Kidney (tissue), 22 donors: ENCODE measurements at places on chromosomes 4 and X. TPM values are rescaled to one million over a fixed set of nuclear protein-coding genes. Genes with fewer than 3 reads are reported as not detected.

DNA sequence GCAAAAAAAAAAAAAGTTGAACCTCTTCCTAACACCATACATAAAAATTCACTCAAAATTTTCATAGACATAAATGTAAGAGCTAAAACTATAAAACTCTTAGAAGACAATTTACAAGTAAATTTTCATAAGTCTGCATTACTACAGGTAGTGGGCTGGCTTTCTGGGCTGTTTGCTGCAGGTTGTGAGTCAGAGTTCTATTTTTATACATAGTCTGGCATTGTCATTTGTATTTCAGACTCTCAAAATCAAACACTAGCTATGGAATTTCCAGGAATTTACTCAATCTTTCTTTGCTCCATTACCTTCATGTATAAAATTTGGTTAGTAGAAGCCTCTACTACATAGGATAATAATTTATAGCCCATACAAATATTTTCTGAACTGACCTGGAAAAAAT is 227.2 kb downstream of the COX18 start:
- H3K4me1 ChIP-seq: no peaks in the 10 kb centered on the region
- no peak for DNase-seq
- no peak overlapping the region for H3K4me3 ChIP-seq
- H3K27ac ChIP-seq: no peak overlapping the region
- no peaks in the 10 kb centered on the region for H3K36me3 ChIP-seq

The DIPK2B gene
- total RNA-seq: 25.2 TPM

DNA sequence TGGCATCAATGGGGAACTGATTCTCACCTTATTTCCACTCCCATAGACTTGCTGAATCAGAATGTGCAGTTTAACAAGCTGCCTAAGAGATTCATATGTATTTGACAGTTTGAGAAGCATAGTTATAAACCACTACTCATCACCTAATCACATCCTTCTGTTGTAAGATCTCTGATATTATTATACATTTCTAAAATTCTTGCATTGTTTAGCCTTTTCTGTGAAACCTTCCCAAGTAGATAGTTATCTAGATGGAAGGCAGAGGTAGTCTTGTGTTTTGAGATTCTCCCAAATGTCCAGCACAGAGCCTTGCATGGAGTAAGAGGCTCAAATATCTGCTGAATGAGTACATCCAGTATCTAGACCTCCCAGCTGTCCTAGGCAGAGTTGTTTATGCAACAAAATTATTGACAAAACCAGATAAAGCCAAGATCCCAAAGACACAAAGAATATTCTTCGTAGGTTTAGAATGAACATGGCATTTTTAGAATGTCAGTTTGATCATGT is 227.3 kb downstream of the KDR start:
- H3K36me3 ChIP-seq: no peaks in the 10 kb centered on the region
- no peaks in the 10 kb centered on the region for H3K27me3 ChIP-seq
- no peak for DNase-seq

- H3K4me1 ChIP-seq: no peaks in the 10 kb centered on the region
- no peaks in the 10 kb centered on the region for H3K36me3 ChIP-seq
- DNase-seq: peak; percentile 49
- H3K4me3 ChIP-seq: no peak overlapping the region
- no peak overlapping the region for H3K27ac ChIP-seq
Measured at GRCh38 chrX:40945361-40945713, 139.9 kb upstream of the USP9X start.

DNA sequence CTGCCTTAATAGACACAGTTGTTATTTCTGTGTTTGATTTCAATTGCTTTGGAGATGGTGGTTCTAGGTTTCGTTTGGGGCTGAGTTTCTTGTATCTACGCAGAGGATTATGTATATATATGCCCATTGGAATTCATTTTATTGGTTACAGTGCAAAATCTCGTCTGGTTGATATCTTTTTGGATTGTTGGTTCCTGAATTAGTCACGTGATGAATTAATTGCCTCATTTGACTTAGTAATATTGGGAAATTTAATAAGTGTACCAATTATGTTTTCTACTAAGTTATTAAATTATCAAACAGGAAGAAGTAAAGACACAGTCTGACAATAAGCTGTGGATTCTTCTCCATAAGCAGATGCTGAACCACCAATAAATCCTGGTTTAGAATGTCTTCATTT is 467.9 kb upstream of the TENM3 start:
- H3K27me3 ChIP-seq: no peaks in the 10 kb centered on the region
- no peak for DNase-seq
- H3K36me3 ChIP-seq: no peaks in the 10 kb centered on the region
- no peak overlapping the region for H3K27ac ChIP-seq

- DNase-seq: peak; percentile 55
- peaks cover 25% of the 10 kb centered on the region for H3K4me1 ChIP-seq
- H3K36me3 ChIP-seq: no peaks in the 10 kb centered on the region
- no peaks in the 10 kb centered on the region for H3K27me3 ChIP-seq
Measured at GRCh38 chr4:7043284-7044136, at the start of gene TADA2B. Gene TADA2B, plus strand, starts transcription at chr4:7043372. Its CDS starts 208 bp downstream, at chr4:7043580.

The GALNTL6 gene
- total RNA-seq: 0.60 TPM

GRCh38 chr4:78772526-78773091 is 3.5 kb upstream of the BMP2K start:
- no peaks in the 10 kb centered on the region for H3K27me3 ChIP-seq
- no peak overlapping the region for H3K4me3 ChIP-seq
- H3K27ac ChIP-seq: no peak overlapping the region
- no peaks in the 10 kb centered on the region for H3K36me3 ChIP-seq
- no peak for DNase-seq

DNA sequence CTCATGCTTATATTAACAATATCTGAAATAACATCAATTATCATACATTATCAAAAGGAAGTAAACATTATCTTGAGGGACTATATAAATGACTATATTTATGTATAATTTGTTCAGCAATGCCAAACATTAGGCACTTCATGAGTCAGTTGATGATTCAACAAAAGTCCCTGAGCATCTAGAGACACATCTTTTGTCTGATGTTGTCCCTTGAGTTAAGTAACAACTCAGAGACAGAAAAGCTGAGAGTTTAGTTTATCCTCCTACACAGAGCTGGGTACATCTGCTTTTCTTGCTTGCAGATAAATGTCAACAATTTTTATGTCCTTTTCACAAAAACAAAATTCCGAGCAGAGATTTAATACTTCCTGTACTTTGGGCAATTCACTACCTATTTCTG is 311.1 kb downstream of the INPP4B start:
- H3K36me3 ChIP-seq: no peaks in the 10 kb centered on the region
- H3K27me3 ChIP-seq: no peaks in the 10 kb centered on the region
- no peak overlapping the region for H3K4me3 ChIP-seq

GRCh38 chr4:183959319-183960045 is 54.4 kb downstream of the STOX2 start:
- H3K4me1 ChIP-seq: peaks cover 5% of the 10 kb centered on the region
- H3K36me3 ChIP-seq: no peaks in the 10 kb centered on the region
- no peak for DNase-seq
- no peak overlapping the region for H3K27ac ChIP-seq
- H3K4me3 ChIP-seq: peak overlapping the region; percentile 55

The AKAP4 gene
- not detected for total RNA-seq

The NSUN7 gene
- 7.6 TPM for total RNA-seq

DNA sequence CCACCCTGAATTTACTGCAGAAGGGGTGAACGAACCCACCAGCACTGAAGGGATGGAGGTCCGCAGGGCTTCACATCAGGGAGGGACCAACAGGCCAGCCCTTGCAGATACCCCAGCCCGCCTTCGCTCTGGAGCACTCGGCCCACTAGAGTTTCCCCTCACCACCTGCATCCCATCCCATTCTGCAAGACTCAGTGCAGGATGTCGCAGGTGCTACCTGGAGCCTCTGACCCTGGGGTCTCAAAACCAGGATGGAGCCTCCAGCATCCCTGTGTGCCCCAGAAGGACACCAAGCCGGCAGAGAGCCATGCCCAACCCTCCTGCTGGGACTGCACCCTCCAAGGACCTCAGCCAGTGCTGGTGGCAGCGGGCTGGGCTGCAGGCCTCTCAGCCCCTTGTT is 57.6 kb upstream of the ADRA2C start:
- no peaks in the 10 kb centered on the region for H3K36me3 ChIP-seq
- H3K4me1 ChIP-seq: peaks cover 33% of the 10 kb centered on the region
- no peak overlapping the region for H3K27ac ChIP-seq
- H3K27me3 ChIP-seq: no peaks in the 10 kb centered on the region
- no peak overlapping the region for H3K4me3 ChIP-seq

The AREG gene
- 11.8 TPM for total RNA-seq

- H3K4me3 ChIP-seq: no peak overlapping the region
- H3K27ac ChIP-seq: no peak overlapping the region
- peaks cover 4% of the 10 kb centered on the region for H3K27me3 ChIP-seq
- no peaks in the 10 kb centered on the region for H3K36me3 ChIP-seq
- no peak for DNase-seq
Measured at GRCh38 chrX:43940816-43941474, 32.2 kb downstream of the NDP start.

DNA sequence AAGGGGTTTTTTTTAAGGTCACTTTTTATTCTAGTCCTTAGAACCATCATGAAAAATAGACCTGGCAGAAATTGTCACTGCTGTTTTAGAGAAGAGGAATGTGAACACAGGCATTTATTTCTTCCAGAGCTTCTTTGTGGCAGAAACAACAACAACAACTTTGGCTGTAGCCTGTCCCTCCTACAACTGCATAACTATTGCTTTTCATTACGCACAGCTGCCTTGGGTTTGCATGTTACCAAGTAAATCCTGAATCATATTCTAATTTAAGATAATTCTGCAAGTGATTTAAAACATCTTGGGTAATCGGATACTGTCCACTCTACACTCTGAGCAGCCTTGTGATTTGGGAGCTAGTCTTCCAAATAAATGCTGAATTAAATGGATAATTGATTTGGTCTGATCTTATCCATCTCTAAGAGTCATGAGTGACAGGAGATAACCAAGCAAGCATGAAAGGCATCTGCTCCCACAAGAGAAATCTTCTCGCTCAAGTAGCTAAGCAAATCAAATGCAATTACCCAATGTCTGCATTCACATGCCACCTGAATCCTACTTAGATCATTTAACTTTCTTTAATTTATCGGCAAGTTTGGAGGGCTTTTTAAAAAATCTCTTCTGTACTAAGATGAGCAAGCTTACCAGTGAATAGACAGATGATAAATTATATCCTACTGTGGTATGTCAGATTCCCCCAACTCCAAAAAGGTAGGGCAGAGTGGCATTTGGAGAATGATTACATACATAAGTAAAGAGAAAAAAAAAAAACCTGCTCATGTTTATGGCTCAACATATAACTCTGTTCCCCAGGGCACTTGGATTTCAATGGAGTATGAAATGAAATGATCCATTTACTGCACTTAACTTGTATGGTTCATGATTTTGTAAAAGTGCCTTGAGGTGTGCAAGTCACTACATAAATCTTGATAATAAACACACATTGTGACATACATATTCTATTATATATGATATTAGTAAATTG is 73.6 kb downstream of the EGF start:
- no peak overlapping the region for H3K27ac ChIP-seq
- DNase-seq: no peak
- no peaks in the 10 kb centered on the region for H3K27me3 ChIP-seq
- H3K4me3 ChIP-seq: no peak overlapping the region

- H3K27me3 ChIP-seq: no peaks in the 10 kb centered on the region
- H3K27ac ChIP-seq: peak overlapping the region; percentile 94
- H3K4me3 ChIP-seq: peak overlapping the region; percentile 81
- H3K36me3 ChIP-seq: no peaks in the 10 kb centered on the region
- DNase-seq: peak; percentile 48
Measured at GRCh38 chr4:103018391-103019307, 856 bp downstream of the SLC9B1 start.

DNA sequence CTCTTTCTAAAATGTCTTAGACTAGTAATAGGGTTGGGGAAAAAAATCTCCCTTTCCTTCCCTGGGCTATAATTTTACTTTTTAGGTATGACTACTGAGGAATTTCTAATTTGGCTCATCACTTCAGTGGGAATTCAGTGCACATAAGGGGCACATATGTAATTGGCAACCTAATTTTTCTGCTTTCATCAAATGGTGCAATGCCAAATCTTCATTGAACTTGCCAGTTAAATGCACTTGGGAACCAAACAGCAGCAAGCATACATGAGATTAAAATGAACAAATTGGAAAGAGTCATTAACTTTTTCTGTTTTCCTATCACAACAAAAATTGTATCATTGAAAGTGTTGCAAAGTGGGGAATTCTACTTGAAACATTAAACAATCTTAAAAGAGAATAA is 2.9 kb upstream of the CCSER1 start:
- H3K4me3 ChIP-seq: no peak overlapping the region
- no peaks in the 10 kb centered on the region for H3K27me3 ChIP-seq
- H3K27ac ChIP-seq: no peak overlapping the region
- H3K4me1 ChIP-seq: no peaks in the 10 kb centered on the region

GRCh38 chr4:18422685-18423084 is 401.1 kb upstream of the LCORL start:
- DNase-seq: no peak
- H3K27me3 ChIP-seq: no peaks in the 10 kb centered on the region
- no peak overlapping the region for H3K4me3 ChIP-seq
- no peak overlapping the region for H3K27ac ChIP-seq
- H3K4me1 ChIP-seq: no peaks in the 10 kb centered on the region

The RGS12 gene
- total RNA-seq: 35.5 TPM

GRCh38 chr4:79904331-79904730 is 168.7 kb downstream of the ANTXR2 start:
- no peaks in the 10 kb centered on the region for H3K4me1 ChIP-seq
- H3K36me3 ChIP-seq: peaks cover 4% of the 10 kb centered on the region
- no peak overlapping the region for H3K27ac ChIP-seq
- no peak for DNase-seq
- H3K27me3 ChIP-seq: no peaks in the 10 kb centered on the region

DNA sequence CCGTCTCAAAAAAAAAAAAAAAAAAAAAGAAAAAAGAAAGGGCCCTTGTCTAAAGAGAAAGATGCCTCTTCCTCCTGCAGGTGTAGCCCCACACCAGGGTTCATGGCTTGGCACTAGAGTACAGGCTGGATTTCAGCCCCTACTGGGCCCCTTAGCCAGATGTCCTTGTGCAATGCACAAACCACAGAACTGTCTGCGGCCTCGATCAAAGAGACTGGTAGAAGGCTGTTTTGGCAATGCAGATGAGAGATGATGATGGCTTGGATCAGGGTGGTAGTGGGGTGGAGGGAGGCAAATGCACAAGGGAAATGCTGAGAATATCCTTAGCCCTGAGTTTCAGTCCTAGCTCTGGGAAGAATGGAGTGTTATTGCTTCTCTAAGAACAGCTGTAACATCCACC is 26.5 kb upstream of the TSR2 start:
- H3K36me3 ChIP-seq: no peaks in the 10 kb centered on the region
- H3K4me1 ChIP-seq: no peaks in the 10 kb centered on the region
- H3K27ac ChIP-seq: no peak overlapping the region

GRCh38 chrX:63428348-63428747 is 77.2 kb upstream of the SPIN4 start:
- H3K36me3 ChIP-seq: no peaks in the 10 kb centered on the region
- no peaks in the 10 kb centered on the region for H3K4me1 ChIP-seq
- no peaks in the 10 kb centered on the region for H3K27me3 ChIP-seq
- no peak overlapping the region for H3K27ac ChIP-seq
- no peak overlapping the region for H3K4me3 ChIP-seq

GRCh38 chr4:112589206-112589605 is 47.5 kb downstream of the ZGRF1 start:
- H3K27me3 ChIP-seq: no peaks in the 10 kb centered on the region
- no peak overlapping the region for H3K4me3 ChIP-seq
- H3K36me3 ChIP-seq: peaks cover 3% of the 10 kb centered on the region
- H3K4me1 ChIP-seq: no peaks in the 10 kb centered on the region
- no peak for DNase-seq
- H3K27ac ChIP-seq: no peak overlapping the region

- no peak overlapping the region for H3K4me3 ChIP-seq
- DNase-seq: no peak
Measured at GRCh38 chr4:1002631-1003251, 8.7 kb upstream of the FGFRL1 start.

The S100P gene
- not detected for total RNA-seq
